ENCODE measurements at places on chromosomes 12 and 14.

GRCh38 chr12:28308891-28309290 is 118.6 kb downstream of the CCDC91 start:
- DNase-seq = no peak

DNA sequence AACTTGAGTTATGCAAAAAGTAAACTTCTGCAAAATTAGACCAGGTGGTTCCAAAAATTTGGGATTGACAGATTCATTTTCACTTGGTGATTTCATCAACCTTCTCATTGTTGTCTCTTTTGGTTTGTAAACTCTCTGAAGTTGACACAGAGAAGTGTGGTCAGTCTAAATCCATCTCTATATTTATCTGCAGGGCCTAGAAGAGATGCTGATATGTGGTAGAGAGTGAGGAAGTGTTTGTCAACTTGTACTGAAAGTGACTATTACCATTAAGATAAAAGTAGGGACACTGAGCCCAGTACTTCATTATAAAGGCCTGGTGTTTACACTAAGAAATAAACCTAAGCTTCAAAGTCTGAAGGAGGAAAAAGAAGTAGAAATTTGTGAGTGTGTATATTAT is 73.7 kb downstream of the RMST start:
- DNase-seq = no peak

- DNase-seq = no peak
These were observed 73.4 kb downstream of the SLC38A4 start for GRCh38 chr12:46752396-46752795.

DNA sequence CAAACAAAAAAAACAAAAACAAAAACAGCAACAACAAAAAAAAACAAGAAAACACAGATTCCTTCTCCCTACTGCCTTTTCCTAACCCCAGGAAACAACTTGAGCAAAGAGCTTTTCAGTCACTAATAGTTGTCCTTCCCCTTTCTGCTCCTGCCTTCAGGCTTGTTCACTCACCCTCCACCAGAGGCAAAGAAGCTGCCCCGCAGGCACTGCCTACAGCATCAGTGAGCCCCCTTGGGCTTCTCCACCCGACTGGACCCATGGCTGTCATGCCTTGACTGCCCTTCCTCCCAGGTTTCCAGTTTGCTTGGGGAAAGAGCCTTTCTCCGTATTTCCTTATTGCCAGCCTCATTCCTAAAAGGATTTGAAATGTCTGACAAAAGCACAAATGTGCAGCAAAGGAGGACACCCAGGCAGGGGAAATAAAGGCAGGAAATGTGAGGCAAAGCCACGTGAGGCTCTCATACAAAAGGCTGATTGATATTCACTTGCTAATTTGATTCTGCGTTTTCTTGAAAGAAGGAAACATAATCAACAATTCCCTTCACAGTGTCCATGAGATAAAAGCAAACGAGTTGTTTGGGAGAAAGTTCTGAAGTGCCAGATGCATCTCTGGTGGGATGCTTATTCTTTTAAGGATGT is 85.7 kb downstream of the GPATCH2L start:
- DNase-seq = no peak

DNA sequence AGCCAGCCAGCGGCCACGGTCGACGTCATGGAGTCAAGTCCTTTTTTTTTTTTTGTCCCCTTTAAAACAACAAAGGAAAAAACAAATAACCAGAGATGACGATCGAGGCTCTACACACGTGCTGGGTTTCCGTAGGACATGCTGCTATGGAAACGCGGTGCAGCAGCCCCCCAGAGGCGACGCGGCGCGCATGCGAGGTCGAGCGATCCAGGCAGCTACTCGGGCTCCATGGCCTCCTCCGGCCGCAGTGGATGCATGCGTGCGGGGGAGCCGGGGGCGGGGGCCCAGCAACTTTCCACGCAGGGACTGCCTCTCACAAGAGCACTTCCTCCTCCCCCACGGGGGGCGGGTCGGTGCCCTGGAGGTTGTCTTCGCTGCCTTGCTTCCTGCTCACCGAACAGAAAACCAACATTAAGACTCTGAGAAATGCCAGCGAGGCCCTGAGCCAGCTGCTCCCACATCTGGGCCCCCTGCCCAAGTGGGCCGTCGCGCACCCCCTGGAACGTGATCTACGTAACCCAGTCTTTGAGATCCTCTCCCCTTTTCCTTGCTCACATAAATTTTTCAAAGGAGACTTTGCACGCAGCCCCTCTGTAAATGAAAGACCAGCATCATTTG is 30.7 kb downstream of the P2RX4 start:
- peak; percentile 64 for DNase-seq

GRCh38 chr14:73645248-73645610 is 443 bp downstream of the DNAL1 start:
- no peak for DNase-seq

- no peak for DNase-seq
These were observed 73.0 kb downstream of the TMEM132D start for GRCh38 chr12:129830796-129831195.

- no peak for DNase-seq
These were observed 49.5 kb downstream of the BEGAIN start for GRCh38 chr14:100537446-100538350.

- DNase-seq = no peak
These were observed 17.0 kb downstream of the SLC4A8 start for GRCh38 chr12:51441583-51441982.

DNA sequence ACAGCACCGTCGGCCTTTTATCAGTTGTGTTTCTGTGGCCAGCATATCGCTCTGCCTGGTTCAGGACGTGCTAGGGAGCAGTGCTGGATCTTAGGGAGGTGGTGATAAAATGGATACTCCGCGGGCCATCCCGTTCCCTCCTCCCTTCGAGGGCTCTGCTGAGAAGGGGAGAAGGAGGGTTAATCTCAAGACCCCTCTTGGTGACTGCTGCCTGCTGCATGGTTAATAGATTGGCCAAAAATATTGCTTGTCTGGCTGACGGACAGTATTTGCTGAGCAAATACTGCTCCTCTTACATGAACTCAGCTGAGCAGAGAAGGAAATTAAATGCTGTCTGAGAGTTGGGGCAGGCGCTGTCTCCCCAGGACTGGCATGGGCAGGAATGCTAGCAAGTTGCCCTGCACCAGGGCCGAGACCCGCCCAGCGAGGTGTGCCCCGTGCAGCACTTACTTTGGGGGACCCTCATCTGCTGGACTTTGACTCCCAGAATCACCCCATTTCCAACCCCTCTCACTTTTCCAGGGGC is 1.2 kb downstream of the FBRSL1 start:
- no peak for DNase-seq

DNA sequence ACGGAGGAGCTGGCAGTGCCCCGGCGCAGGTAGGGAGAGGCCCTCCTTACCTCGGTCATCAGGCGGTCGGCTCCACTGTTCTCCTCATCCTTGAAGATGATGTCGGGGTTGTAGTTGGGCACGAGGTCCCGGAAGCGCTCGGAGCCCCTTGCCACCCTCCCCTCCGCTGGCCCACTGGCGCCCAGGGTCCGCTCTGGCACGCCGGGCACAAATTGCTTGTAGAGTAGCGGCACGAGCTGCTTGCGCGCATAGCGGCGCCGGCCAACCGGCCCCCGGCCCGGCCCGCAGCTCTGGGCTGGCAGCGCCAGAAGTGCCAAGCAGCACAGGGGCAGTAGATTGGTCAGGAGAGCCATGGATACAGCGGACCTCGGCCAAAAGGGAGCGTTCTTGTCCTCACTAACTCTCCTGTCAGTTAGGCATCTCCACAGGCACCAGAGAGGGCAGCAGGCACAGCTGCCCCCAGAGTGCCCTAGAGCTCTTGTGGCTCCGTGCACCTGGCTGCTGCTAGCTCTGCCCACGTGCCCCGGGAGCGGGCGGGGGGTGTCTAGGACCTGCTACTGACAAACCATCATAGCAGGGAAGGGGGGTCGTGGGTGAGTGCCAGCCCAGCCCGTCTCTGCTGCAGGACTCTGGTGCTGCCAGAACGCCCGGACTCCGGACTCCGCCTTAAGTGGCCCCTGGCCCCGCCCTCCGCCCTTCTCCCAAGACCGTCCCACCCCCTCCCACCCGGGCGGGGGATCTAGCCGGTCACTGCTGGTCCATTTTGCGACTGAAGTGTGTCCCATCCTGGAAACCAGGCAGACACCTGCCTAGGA is at the start of gene DHH:
TSS of gene DHH (minus strand) at position 642 of the 815 bp plus-strand sequence. CDS start at position 353, 289 bp downstream.
- no peak for DNase-seq

All from stimulated activated CD8-positive, alpha-beta memory T cell treated with anti-CD3 and anti-CD28 coated beads, Interleukin-7, amount 100 ng/mL, for 24 hours (primary cell).